ENCODE measurements at places on chromosomes 3 and 15. TPM values are rescaled to one million over a fixed set of nuclear protein-coding genes. Genes with fewer than 3 reads are reported as not detected.

DNA sequence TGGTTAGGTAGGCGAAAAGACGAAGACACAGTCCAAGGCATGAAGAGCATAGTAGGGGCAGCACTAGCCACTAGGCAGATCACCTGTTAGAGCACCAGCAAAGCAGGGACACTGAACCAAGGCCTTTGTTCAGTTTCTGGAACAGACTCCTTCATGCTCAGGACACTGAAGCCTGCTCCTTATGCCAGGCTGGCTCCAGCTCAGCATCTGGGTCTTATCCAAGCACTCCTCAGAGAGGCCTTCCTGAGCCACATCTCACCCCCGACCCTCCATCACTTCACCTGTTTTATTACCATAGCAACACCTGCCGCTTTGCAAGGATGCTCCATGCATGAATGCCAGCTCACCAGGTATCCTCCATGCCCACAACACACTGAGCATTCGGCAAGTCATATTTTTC lies 206.3 kb upstream of the CHRNA7 start:
- peaks cover 2% of the 10 kb centered on the region for H3K4me1 ChIP-seq
- H3K4me3 ChIP-seq, result no peak overlapping the region
- H3K27me3 ChIP-seq, result peaks cover 6% of the 10 kb centered on the region
- H3K27ac ChIP-seq, result no peak overlapping the region
- DNase-seq, result no peak

- H3K36me3 ChIP-seq, result no peaks in the 10 kb centered on the region
- H3K4me1 ChIP-seq, result no peaks in the 10 kb centered on the region
- no peak for DNase-seq
- H3K27me3 ChIP-seq, result no peaks in the 10 kb centered on the region
Observed at GRCh38 chr15:88863412-88863811, 31.9 kb downstream of the HAPLN3 start.

- peaks cover 29% of the 10 kb centered on the region for H3K36me3 ChIP-seq
- peaks cover 27% of the 10 kb centered on the region for H3K4me1 ChIP-seq
- H3K27ac ChIP-seq, result no peak overlapping the region
- no peaks in the 10 kb centered on the region for H3K27me3 ChIP-seq
- H3K4me3 ChIP-seq, result no peak overlapping the region
Observed at GRCh38 chr3:136856665-136857064, 5.3 kb upstream of the NCK1 start.

DNA sequence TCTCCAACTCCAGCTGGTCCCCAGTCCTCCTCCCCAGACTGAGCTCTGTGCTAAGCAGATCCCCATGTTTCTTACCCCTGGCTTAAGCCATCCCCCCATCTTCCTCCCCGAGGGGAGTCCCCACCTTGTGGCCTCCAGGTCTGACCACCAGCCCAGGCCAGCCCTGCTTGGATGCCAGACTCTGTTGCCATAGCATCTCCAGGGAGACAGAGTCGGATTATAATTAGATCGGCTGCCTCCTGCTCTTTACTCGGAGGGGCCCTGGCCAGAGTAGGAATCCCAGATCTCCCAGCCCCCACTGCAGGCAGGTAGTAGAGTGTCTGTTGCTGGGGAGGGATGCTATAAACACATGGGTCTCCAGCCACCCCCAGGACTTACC lies 2.4 kb downstream of the KLHDC8B start:
- no peak overlapping the region for H3K4me3 ChIP-seq
- H3K27me3 ChIP-seq, result peaks cover 3% of the 10 kb centered on the region
- H3K36me3 ChIP-seq, result no peaks in the 10 kb centered on the region

- H3K27ac ChIP-seq, result no peak overlapping the region
- peaks cover 31% of the 10 kb centered on the region for H3K27me3 ChIP-seq
- no peak for DNase-seq
- H3K4me1 ChIP-seq, result peaks cover 8% of the 10 kb centered on the region
Observed at GRCh38 chr15:70679919-70680231, 83.5 kb downstream of the UACA start.

GRCh38 chr3:106124818-106125217 lies 256.0 kb upstream of the CBLB start:
- peaks cover 7% of the 10 kb centered on the region for H3K36me3 ChIP-seq
- H3K27ac ChIP-seq, result no peak overlapping the region
- H3K4me1 ChIP-seq, result peaks cover 5% of the 10 kb centered on the region
- H3K27me3 ChIP-seq, result no peaks in the 10 kb centered on the region

DNA sequence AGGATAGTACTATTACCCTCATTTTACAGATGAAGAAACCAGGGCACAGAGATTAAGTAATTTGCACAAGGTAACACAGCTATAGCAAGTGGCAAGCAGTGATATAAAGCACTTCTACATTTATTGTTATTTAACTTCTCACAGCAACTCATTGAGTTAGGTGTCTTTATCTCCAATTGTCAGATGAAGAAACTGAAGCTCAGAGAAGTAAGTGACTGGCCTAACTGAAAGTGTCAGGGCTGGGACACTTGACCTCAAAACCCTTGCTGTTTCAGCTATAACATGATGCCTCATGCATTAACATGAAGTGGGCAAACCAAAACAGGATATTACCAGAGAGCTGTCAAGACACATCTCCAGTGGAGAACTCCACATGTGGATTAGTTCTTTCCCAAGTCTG lies 65.8 kb upstream of the LEKR1 start:
- no peaks in the 10 kb centered on the region for H3K36me3 ChIP-seq
- no peak for DNase-seq
- no peaks in the 10 kb centered on the region for H3K27me3 ChIP-seq
- H3K4me3 ChIP-seq, result no peak overlapping the region
- no peak overlapping the region for H3K27ac ChIP-seq
- H3K4me1 ChIP-seq, result peaks cover 16% of the 10 kb centered on the region

DNA sequence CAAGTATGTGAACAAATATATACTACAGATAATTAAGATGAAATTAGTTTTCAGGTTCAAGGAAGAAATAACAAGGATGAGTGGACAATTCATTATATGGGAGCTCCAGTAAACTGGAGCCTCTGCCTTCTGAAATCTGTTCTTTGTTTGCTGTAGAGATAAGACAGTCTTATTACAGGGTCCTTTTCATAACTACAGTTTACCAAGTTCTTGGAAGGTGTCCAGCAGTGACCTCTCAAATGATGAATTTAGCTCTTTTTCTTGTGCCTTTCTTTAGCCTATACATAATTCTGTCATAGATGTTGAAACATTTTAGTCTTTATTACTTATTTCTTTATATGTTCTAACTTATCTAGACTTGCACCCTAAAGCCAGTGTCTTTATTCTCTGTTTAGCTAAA lies 89.7 kb upstream of the GBE1 start:
- no peaks in the 10 kb centered on the region for H3K4me1 ChIP-seq
- no peaks in the 10 kb centered on the region for H3K36me3 ChIP-seq
- H3K27ac ChIP-seq, result no peak overlapping the region
- DNase-seq, result no peak

DNA sequence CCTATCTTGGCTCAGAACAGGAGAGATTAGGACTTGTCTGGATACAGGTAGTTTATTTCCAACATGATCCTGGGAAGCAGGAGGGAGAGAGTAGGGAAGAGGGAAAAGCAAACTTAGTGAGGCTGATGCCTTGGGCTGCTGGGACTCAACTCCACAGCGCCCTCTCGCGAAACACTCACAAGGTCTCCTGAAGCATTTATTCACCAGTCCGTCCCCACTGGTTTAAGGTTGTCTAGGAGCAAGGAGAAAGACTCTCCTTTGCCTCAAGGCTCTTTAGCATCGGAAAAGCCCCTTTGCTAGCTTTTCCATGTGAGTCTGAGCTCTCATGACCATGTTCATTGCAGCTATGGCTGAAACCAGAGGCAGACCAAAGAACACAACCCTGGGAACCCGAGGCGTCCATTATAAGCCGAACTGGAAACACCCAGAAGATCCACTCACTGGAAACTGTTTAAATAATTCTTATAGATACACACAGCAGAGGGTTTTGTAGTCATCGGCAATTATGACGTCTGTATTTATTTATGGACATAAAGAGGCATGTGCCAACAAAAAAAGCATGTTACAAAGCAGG lies 244.5 kb downstream of the CD47 start:
- peaks cover 5% of the 10 kb centered on the region for H3K27me3 ChIP-seq
- no peak overlapping the region for H3K4me3 ChIP-seq
- H3K36me3 ChIP-seq, result no peaks in the 10 kb centered on the region
- H3K4me1 ChIP-seq, result no peaks in the 10 kb centered on the region

GRCh38 chr3:131192701-131193100 lies 166.0 kb downstream of the NEK11 start:
- H3K27me3 ChIP-seq, result no peaks in the 10 kb centered on the region
- DNase-seq, result no peak
- H3K4me3 ChIP-seq, result no peak overlapping the region
- no peaks in the 10 kb centered on the region for H3K4me1 ChIP-seq
- H3K36me3 ChIP-seq, result peaks cover 2% of the 10 kb centered on the region

GRCh38 chr15:78937132-78937739 lies 7.6 kb downstream of the CTSH start:
- H3K27me3 ChIP-seq, result no peaks in the 10 kb centered on the region
- peaks cover 25% of the 10 kb centered on the region for H3K4me1 ChIP-seq
- peak overlapping the region; percentile 74 for H3K4me3 ChIP-seq
- H3K27ac ChIP-seq, result peak overlapping the region; percentile 78

DNA sequence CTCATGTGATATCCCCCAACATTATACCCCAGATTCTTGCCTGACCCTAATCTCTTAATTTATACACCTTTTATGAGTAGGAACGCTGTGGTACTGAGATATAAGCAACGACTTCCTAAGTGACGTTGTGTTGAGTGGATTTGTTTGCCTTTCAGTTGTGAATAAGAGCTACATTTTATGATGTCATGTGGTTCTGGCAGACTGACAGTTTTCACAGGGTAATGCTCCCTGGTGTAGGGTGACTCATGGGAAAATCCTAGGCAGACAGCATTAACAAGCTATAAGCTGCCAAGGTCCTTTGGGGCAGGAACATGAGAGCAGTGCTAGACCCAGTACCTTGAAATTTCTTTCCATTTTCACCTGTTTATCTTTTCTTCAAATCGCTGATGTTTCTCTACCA lies 11.2 kb downstream of the C3orf52 start:
- no peak overlapping the region for H3K27ac ChIP-seq
- no peak for DNase-seq
- H3K27me3 ChIP-seq, result no peaks in the 10 kb centered on the region
- H3K36me3 ChIP-seq, result peaks cover 2% of the 10 kb centered on the region

GRCh38 chr15:69298697-69299441 lies at the start of gene PAQR5:
TSS of gene PAQR5 (plus strand) at chr15:69298912. CDS start at chr15:69360081, 61,169 bp downstream.
- no peaks in the 10 kb centered on the region for H3K36me3 ChIP-seq
- peaks cover 50% of the 10 kb centered on the region for H3K27me3 ChIP-seq
- peak within 1 kb of the TSS; percentile 59 for H3K4me3 ChIP-seq
- DNase-seq, result peak; percentile 39
- no peak within 1 kb of the TSS for H3K27ac ChIP-seq
- H3K4me1 ChIP-seq, result no peaks in the 10 kb centered on the region

- no peaks in the 10 kb centered on the region for H3K36me3 ChIP-seq
- no peak for DNase-seq
- H3K27me3 ChIP-seq, result no peaks in the 10 kb centered on the region
Observed at GRCh38 chr3:143201870-143202752, 82.5 kb downstream of the CHST2 start.

- DNase-seq, result no peak
- peaks cover 3% of the 10 kb centered on the region for H3K27me3 ChIP-seq
- H3K36me3 ChIP-seq, result no peaks in the 10 kb centered on the region
- no peak overlapping the region for H3K4me3 ChIP-seq
Observed at GRCh38 chr3:151684094-151684493, 49.6 kb upstream of the AADACL2 start.

GRCh38 chr15:89307791-89308190 lies 26.8 kb downstream of the POLG start:
- peaks cover 53% of the 10 kb centered on the region for H3K36me3 ChIP-seq
- peaks cover 3% of the 10 kb centered on the region for H3K4me1 ChIP-seq
- H3K27ac ChIP-seq, result no peak overlapping the region
- no peak overlapping the region for H3K4me3 ChIP-seq

DNA sequence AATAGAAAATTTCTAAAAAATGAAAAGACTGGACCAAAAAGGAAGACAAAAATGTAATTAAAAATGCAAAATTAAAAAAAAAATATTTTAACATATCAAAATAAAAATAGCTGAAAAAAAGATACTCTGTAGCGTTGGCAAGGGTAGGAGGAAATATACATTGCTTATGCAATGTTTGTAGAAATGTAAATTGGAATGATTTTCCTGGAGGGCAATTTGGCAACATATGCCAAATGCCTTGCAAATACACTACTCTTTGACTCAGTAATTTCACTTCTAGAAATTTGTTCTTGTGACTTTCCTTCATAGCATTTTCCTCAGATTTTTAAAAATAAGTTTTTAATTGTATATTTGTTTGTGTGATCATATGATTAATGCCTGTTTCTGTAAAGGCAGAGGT lies 296.6 kb downstream of the ZNF621 start:
- DNase-seq, result no peak

DNA sequence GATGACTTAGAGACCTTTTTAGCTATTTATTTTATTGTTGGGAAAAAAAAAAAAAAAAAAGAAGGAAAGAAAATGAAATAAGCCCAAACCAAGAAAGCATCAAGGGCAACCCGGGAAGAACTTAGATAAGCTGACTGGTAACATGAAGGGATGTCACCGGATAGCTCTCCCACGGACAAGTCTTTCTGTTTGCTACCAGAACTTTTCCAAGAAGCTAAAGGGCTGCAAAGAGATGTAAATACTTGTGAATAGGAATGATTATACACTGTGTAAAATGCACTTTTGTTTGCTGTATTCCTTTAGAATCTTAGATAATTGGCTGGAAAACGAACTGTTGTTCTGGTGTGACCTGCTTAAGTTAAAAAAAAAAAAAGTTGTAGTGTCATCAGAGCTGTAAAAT lies 2.8 kb downstream of the FOXB1 start:
- H3K4me1 ChIP-seq, result peaks cover 28% of the 10 kb centered on the region
- H3K27ac ChIP-seq, result peak overlapping the region; percentile 84
- DNase-seq, result no peak
- H3K4me3 ChIP-seq, result peak overlapping the region; percentile 87

DNA sequence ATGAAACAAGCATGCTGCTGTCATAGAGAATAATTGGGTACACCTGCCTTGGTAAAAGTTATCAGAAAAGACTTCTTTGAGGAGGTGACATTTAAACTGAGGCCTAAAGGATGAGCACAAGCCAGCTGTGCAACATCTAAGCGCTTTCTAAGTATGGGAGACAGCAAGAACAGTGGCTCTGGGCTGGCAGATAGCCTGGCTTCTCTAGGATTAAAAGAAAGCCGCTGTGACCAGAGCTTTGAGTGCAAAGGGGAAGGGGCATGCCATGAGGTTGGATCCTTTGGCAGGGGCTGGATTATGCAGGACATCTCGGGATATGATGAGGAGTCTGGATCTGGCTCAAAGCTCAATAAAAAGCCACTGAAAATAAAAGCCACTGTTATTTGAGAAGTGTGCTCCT lies 99.2 kb downstream of the FBN1 start:
- H3K27ac ChIP-seq, result no peak overlapping the region
- no peak overlapping the region for H3K4me3 ChIP-seq
- H3K4me1 ChIP-seq, result no peaks in the 10 kb centered on the region
- peaks cover 9% of the 10 kb centered on the region for H3K27me3 ChIP-seq

GRCh38 chr15:42495361-42496212 lies at the start of gene SNAP23:
TSS of gene SNAP23 (plus strand) at chr15:42495634. CDS start at chr15:42511847, 16,213 bp downstream.
- H3K27me3 ChIP-seq, result no peaks in the 10 kb centered on the region
- H3K4me1 ChIP-seq, result peaks cover 35% of the 10 kb centered on the region
- peaks cover 2% of the 10 kb centered on the region for H3K36me3 ChIP-seq
- peak within 1 kb of the TSS; percentile 96 for H3K4me3 ChIP-seq
- peak; percentile 84 for DNase-seq

GRCh38 chr3:142501004-142501926 lies 53.4 kb upstream of the XRN1 start:
- H3K4me1 ChIP-seq, result peaks cover 4% of the 10 kb centered on the region
- H3K36me3 ChIP-seq, result peaks cover 40% of the 10 kb centered on the region
- no peak for DNase-seq
- H3K27me3 ChIP-seq, result no peaks in the 10 kb centered on the region
- H3K27ac ChIP-seq, result no peak overlapping the region

LTF gene
- not detected for total RNA-seq

BNC1 gene
- total RNA-seq, result not detected

THSD4 gene
- not detected for total RNA-seq

HDC gene
- not detected for total RNA-seq

EEFSEC gene
- 22.1 TPM for total RNA-seq

FBXL2 gene
- total RNA-seq, result not detected

MB21D2 gene
- total RNA-seq, result 5.3 TPM
